Pulmonary artery endothelial cell (primary cell): ENCODE measurements at places on chromosomes 4 and X. TPM values are rescaled to one million over a fixed set of nuclear protein-coding genes. Genes with fewer than 3 reads are reported as not detected.

The GRIPAP1 gene
- total RNA-seq, result 22.9 and 30.0 TPM in 2 replicates

The COX7B2 gene
- total RNA-seq, result not detected in 2 replicates

The NXF2B gene
- total RNA-seq, result not detected in 2 replicates

The CXCL6 gene
- total RNA-seq, result 3.0 and 18.3 TPM in 2 replicates

The RBMX gene
- total RNA-seq, result 205 and 220 TPM in 2 replicates

The TBC1D1 gene
- total RNA-seq, result 121 and 135 TPM in 2 replicates

The RFC1 gene
- total RNA-seq, result 48.9 and 51.5 TPM in 2 replicates

The TACC3 gene
- total RNA-seq, result 18.1 and 34.7 TPM in 2 replicates

The TMPRSS11D gene
- total RNA-seq, result not detected in 2 replicates

The HMX1 gene
- total RNA-seq, result not detected in 2 replicates

The FGFBP2 gene
- total RNA-seq, result not detected in 2 replicates

The ADH1A gene
- not detected in 2 replicates for total RNA-seq

The SOX3 gene
- not detected in 2 replicates for total RNA-seq

The VSIG1 gene
- total RNA-seq, result 0.71 and 0.99 TPM in 2 replicates

The GSX2 gene
- total RNA-seq, result not detected in 2 replicates

The IQCM gene
- total RNA-seq, result not detected in 2 replicates

The SMIM10 gene
- total RNA-seq, result 1.3 and 2.2 TPM in 2 replicates

The GPR173 gene
- 2.7 and 3.2 TPM in 2 replicates for total RNA-seq

The SPATA18 gene
- total RNA-seq, result 7.5 and 14.1 TPM in 2 replicates

The ARMCX2 gene
- 44.7 and 52.7 TPM in 2 replicates for total RNA-seq
